ENCODE measurements at places on chromosomes 13 and 19.
A peak's percentile ranks its signal among the peaks of the same experiment; 100 is the strongest.

- DNase-seq, result peak; percentile 50
Measured at GRCh38 chr19:51016798-51017683, 2.5 kb downstream of the KLK10 start.

DNA sequence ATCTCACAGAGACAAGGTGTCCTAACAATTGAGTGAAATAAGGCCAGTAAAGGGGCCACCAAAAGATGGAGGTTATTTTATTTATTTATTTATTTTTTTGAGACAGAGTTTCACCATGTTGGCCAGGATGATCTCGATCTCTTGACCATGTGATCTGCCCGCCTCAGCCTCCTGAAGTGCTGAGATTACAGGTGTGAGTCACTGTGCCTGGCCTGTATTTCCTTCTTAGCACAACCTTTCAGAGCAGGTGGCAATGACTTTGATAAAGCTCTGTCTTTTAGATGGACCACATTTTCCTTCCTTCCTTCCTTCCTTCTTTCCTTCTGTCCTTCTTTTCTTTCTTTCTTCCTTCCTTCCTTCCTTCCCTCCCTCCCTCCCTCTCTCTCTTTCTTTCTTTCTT, 11.0 kb upstream of the DOCK6 start:
- DNase-seq, result no peak

- no peak for DNase-seq
Measured at GRCh38 chr13:107835339-107836018, 379.9 kb downstream of the LIG4 start.

GRCh38 chr13:45564133-45564776, 51.3 kb downstream of the ERICH6B start:
- DNase-seq, result no peak

- DNase-seq, result no peak
Measured at GRCh38 chr13:35961461-35962220, 169.5 kb downstream of the DCLK1 start.

DNA sequence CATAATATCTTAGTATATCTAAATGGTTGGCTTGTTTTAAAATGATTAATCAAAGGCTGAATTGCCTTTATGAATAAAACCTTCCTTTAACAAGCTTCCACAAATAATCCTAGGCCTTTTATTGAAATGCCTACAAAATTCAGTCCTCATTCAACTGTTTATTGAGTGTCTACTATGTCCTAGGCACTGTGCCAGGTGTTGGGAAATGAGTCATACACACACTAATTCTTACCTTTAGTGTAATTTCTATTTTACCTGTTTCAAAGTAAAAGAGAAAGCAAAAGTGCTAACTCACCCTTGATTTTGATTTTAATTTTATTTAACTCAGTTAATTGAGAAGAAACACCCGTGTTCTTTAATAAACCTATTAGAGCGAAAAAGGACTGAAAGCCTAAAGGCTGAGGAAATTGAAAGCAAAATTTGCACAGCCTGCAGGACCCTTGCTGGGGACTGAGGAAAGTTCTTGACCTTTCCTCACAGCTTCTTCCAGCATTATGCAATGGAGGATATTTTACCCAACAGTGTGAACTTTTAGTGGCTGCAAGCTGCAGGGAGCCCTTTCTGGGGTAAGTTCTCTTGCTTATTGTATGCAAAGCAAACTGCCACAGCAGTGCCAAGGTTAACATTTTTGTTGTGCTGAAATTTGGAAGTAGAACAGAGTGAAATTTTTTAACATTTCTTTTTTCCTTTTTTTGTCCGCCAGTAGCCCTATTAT, 83.1 kb downstream of the B3GLCT start:
- no peak for DNase-seq

DNA sequence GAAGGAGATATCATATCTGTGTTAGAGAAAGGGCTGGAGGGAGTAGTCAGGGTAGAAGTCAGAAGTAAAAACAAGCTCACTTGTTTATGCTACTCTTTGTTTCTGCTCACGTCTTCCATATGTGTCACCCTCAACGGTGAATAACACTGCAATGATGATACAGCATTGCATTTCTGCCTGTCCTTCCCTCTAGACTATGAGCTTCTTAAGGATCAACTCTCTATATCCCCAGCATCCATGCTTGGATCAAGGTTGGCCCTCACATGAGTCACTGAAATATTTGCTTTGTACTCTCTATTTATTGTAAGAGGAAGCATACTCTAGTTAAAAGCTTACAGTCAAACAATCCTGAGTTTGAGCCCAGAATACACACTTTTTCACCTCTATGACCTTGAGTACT, 406.0 kb downstream of the RFC3 start:
- no peak for DNase-seq
